SK-N-SH treated with all-trans-retinoic acid at 6 μM for 48 hours (cell line): ENCODE measurements at places on chromosomes 3 and 15.

DNA sequence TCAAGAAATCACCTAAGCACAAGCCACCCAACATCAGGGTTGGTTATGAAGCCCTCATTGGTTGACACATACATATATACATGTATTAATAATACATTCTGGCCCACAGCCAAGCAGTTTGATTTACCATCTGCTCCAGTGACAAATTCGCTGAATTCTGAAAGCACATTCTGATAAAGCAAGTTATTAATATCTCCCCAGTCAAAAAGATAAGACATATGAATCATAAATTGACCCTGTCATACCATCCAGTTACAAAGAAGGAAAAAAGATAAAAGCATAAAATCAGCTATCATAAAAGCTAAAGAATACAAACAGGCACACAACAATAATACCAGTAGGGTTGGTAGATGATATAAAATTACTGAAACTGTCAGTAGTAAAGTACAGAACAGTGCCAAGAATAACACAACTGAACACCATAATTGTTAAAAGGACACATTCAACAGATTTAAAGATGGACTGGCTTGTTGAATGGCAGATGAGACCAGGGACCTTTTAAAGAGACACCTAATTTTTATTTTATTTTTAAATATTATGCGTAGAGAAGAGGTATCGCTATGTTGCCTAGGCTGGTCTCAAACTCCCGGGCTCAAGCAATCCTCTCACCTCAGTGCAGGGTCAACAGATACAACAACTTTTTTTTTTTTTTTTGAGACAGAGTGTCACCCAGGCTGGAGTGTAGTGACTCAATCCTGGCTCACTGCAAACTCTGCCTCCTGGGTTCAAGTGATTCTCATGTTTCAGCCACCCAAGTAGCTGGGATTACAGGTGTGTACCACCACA is 7.7 kb downstream of the SNX4 start:
- peak; percentile 77 for ATAC-seq

GRCh38 chr3:58272891-58273290 is 33.2 kb upstream of the RPP14 start:
- ATAC-seq: peak; percentile 63

GRCh38 chr3:20141851-20142250 is 44.2 kb downstream of the SGO1 start:
- peak; percentile 68 for ATAC-seq

- ATAC-seq: no peak
Measured at GRCh38 chr3:106263011-106263410, 394.2 kb upstream of the CBLB start.

DNA sequence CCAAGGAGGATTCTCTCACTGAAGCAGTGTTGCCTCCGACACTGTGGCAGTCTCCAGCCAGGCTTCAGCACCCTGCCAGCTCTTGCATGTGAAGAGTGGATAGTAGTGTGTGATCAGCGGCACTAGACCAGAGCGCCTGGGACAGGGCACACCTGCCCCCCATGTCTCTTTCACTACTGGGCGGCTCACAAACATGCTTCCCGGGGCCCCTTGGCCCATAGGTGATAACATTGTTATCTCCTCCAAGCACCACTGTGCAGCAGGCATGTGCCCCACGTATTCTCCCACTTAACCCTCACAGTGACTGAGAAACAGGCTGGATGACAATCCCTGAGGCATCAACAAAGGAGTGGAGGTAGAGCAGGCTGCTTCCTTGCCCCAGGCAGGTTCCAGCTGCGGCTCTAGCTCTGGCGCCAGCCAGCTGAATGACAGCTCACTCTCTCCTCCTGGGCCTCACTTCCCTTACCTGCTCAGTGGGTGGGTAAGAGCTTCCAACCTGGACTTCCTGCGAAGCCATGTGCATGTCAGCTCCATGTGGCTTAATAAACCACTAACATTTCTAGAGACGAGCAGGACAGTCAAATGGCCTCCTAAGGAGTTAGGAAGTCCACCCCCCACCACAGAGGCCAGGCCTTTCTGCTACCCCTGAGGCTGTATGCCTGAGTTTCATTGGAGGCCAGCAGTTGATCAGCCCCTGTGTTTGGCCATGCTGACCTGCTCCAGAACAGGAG is 37.8 kb downstream of the KLF13 start:
- no peak for ATAC-seq
